Aorta (tissue), 5 donors: ENCODE measurements at places on chromosomes 16 and 17. TPM values are rescaled to one million over a fixed set of nuclear protein-coding genes. Genes with fewer than 3 reads are reported as not detected.

GRCh38 chr17:79651761-79652160 is 40.9 kb upstream of the RBFOX3 start:
- no peak overlapping the region for H3K27ac ChIP-seq
- no peak for DNase-seq
- H3K36me3 ChIP-seq = no peaks in the 10 kb centered on the region

TP53TG3F gene
- total RNA-seq = not detected

DNA sequence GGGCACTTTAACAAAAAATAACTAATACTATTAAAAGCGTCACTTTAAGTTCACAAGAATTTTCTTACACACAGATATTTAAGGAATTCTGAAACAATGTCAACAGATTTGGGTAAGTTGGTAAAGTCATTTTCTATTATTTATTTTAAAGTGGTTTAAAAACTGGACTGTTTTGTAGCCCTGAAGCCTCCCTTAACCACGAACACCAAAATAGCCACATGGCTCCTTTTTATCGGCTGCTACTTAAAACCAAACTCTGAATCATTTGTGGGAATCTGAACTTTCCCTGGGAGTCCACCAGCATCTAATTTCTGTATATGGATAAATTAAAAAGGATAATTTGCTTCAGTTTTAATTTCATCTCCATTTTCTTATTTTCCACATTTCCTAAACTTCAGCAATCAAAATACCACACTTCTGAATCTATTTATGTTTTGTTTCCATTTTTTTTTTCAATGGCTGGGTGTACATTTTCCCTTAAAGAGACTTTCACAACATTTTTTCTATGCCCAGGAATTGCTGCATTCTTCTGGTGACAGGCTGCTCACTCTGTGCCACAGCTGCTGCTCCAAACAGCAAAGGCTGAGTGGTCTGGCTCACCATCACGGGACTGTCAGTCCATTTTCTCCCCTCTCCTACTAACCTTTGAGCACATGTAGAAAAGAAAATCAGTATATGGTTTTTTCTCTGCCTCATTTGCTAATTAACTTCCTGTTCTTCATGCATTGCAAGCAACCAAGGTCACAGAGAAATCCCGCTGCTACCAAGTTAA is 255.5 kb upstream of the KCNJ16 start:
- no peak overlapping the region for H3K4me3 ChIP-seq
- no peak overlapping the region for H3K27ac ChIP-seq

DNA sequence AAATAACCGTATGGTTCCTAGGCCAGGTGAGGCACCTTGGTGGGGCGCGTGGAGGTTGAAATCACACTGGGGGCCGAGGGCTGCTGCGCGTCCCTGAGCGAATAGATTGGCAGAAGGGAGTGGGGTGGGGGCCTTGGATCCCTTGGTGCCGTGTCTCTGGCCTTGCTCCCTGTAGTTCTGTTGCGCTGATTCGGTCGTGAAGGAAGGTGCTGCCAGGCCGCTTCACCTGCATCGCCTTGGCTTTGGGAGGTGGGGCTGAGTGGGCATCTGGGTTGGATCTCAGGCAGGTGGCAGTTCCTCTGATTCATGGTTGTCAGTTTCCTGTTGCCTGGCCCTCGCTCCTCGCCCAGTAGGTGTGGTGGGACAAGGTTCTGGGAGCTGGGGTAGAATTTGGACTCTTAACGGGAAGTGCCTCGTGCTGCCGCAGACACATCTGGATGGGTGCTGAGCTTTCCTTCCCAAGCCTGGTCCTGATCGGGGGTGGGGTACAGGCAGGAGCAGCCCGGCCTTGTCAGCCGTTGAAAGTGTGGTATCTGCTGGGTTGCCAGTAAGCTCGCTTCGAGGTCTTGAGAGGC is 30.1 kb downstream of the PGS1 start:
- H3K27ac ChIP-seq = no peak overlapping the region
- H3K36me3 ChIP-seq = peaks cover 3% of the 10 kb centered on the region
- H3K27me3 ChIP-seq = no peaks in the 10 kb centered on the region
- H3K4me3 ChIP-seq = no peak overlapping the region

DNA sequence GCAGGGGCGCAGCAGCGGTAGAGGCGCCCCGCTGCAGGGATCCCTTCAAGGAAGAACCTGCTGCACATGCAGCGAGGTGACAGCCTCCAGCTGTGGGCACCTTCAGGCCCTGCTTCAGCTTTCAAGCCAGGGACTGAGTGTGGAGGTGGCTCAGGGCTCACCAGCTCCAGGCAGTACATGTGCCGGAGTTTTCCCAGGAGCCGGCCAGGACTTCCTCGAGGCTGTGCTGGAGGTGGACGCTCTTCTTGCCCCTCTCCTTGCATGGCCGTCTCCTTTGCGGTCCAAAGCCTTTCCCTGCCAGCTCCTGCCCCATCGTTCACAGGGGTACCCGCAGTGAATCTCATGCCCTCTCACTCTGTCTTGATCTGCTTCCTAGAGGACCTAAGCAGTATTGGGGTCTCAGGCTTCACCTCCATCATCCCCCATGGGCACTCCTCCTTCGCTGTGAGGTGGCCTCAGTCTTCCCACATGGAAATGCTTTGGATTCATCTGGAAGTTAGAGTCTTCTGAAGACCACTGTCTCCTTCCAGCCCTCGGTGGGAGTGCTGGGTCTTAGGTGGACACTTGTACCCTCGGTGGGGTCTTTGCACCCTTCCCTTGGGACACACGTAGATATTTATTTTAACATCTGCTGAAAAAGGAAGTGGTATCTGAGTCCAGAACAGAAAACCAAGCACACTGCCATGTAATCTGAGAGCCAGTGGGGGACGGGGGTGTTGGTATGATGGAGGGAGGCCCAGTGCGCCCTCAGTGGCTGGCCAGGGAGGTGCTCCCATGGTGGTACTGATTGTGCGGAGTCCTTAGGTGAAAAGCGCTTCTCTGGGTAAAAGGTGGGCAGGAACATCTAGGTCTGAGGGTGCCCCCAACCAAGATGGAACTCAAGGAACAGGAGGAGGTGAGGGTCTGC is 7.0 kb downstream of the XYLT2 start:
- no peaks in the 10 kb centered on the region for H3K27me3 ChIP-seq
- no peaks in the 10 kb centered on the region for H3K36me3 ChIP-seq
- no peaks in the 10 kb centered on the region for H3K4me1 ChIP-seq
- DNase-seq = no peak

GRCh38 chr16:17026600-17027242 is 444.0 kb downstream of the XYLT1 start:
- H3K4me1 ChIP-seq = no peaks in the 10 kb centered on the region
- no peak overlapping the region for H3K27ac ChIP-seq
- no peak for DNase-seq
- no peaks in the 10 kb centered on the region for H3K27me3 ChIP-seq
- H3K4me3 ChIP-seq = no peak overlapping the region

ZG16 gene
- total RNA-seq = 0.12 TPM

SLC16A5 gene
- total RNA-seq = 5.6 TPM

- H3K27me3 ChIP-seq = no peaks in the 10 kb centered on the region
- H3K36me3 ChIP-seq = no peaks in the 10 kb centered on the region
- no peak for DNase-seq
- no peak overlapping the region for H3K27ac ChIP-seq
- no peak overlapping the region for H3K4me3 ChIP-seq
Observed at GRCh38 chr17:77449373-77449907, 308.7 kb downstream of the SEC14L1 start.

CACNG4 gene
- total RNA-seq = not detected

DNA sequence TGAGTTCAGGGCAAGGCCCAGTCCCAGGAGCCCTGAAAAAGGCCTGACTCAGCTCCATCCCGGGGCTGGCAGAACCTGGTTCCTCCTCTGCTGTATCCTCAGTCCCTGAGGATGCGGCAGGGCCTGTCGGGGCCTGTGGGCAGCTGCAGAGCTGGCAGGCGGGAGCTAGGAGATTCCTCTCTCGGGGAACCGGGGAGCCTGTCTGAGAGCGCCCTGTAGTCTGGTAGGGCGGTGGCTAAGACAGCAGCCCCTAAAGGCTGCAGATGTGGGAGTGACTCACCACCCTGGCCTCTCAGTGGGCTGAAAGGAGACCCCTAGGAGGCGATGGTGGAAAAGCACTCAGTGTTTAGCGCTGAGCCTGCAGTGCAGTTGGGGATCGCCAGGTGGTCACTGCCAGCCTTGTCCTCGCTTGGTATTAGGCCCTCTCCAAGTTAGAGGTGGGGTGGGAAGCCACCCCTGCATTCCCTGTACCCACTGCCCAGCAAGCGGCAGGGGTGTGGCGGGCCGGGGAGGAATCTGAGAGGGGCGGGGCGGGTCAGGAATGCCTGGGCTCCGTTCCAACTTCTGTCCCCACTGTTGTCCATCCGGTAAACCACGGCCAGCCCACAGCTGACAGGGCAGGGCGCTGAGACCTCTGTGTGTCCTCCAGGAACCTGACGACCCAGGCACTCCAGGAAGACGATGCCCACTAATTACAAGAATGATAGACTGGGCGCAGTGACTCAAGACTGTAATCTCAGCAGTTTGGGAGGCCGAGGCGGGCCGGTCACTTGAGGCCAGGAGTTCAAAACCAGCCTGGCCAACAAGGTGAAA is 29.5 kb upstream of the CDH1 start:
- no peak overlapping the region for H3K4me3 ChIP-seq
- H3K4me1 ChIP-seq = no peaks in the 10 kb centered on the region
- no peak for DNase-seq
- H3K27ac ChIP-seq = no peak overlapping the region
- no peaks in the 10 kb centered on the region for H3K27me3 ChIP-seq

GRCh38 chr16:31869511-31870201 is 4.0 kb upstream of the ZNF267 start:
- no peak overlapping the region for H3K27ac ChIP-seq
- no peaks in the 10 kb centered on the region for H3K27me3 ChIP-seq
- no peaks in the 10 kb centered on the region for H3K4me1 ChIP-seq
- H3K4me3 ChIP-seq = no peak overlapping the region

- H3K27ac ChIP-seq = no peak overlapping the region
- H3K36me3 ChIP-seq = no peaks in the 10 kb centered on the region
- H3K4me1 ChIP-seq = no peaks in the 10 kb centered on the region
- no peak overlapping the region for H3K4me3 ChIP-seq
Observed at GRCh38 chr17:3926860-3927627, 10.8 kb upstream of the P2RX1 start.

ACTG1 gene
- total RNA-seq = 2,547 TPM

PRSS33 gene
- not detected for total RNA-seq

DNA sequence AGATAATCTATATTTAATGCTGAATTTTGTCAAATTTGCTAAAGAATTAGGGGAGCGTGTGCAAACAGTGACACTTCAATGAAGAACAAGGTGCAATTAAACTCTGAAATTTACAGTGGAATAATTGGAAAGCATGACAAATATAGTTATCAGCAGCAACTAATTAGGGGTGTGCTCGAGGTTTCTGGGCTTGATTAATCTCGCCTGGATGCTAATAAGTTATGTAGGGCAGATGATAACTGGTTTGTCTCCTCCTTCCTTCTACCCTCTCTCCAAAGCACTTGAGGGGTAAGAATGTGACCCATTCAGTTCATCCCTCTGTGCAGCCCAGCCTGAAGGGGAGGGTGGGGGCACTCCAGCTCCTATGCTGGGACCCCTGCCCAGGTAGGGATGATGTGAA is 21.9 kb downstream of the MRM1 start:
- H3K27me3 ChIP-seq = no peaks in the 10 kb centered on the region
- H3K4me3 ChIP-seq = no peak overlapping the region
- no peak overlapping the region for H3K27ac ChIP-seq
- no peak for DNase-seq

DNA sequence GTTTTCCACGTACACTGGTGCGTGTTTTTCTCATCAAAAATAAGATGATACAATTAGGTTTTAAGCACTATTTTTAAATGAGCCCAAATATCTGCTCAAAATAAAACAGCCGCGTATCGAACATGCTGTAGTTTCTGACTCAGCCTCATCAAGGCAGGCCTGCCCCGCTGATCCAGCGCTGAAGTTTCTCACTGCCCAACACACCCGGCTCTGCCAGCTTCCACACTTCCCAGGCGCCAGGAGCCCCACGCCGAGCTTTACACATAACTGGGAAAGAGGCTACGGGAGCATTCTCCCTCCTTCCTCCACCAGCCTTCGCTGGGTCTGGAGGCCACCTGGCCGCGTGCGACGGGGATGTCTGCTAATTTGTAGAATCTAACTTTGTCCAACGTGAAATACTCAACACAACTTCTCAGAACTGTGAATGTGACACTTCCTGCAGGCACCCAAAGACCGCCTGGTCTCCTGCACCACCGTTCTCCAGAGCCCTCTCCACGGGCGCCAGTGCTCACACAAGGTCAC is 42.1 kb downstream of the MAP1LC3B start:
- H3K4me3 ChIP-seq = no peak overlapping the region
- DNase-seq = no peak
- H3K4me1 ChIP-seq = no peaks in the 10 kb centered on the region
- H3K36me3 ChIP-seq = peaks cover 2% of the 10 kb centered on the region
- H3K27ac ChIP-seq = no peak overlapping the region
- no peaks in the 10 kb centered on the region for H3K27me3 ChIP-seq

FLOT2 gene
- 99.1 TPM for total RNA-seq

ODAD4 gene
- total RNA-seq = 0.81 TPM

CBX2 gene
- 1.2 TPM for total RNA-seq

GRCh38 chr17:45147581-45148182 is 593 bp upstream of the HEXIM1 start:
- H3K4me1 ChIP-seq = peaks cover 2% of the 10 kb centered on the region
- H3K4me3 ChIP-seq = peak overlapping the region; percentile 49
- peak overlapping the region; percentile 78 for H3K27ac ChIP-seq
- no peaks in the 10 kb centered on the region for H3K36me3 ChIP-seq
- no peaks in the 10 kb centered on the region for H3K27me3 ChIP-seq
- peak; percentile 93 for DNase-seq

DNA sequence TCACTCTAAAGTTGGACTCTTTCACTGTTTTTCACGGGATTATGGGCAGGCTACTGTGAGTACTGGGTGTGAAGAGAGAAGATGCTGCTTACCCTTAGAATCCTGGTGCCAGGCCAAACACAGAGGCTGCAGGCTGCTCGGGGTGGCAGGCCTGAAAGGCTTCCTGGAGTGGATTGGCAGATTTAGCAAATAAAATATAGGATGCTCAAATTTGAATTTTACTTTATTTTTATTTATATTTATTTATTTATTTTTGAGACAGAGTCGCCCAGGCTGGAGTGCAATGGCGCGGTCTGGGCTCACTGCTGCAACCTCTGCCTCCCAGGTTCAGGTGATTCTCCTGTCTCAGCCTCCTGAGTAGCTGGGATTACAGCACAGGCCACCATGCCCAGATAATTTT is 14.9 kb upstream of the STAC2 start:
- no peaks in the 10 kb centered on the region for H3K36me3 ChIP-seq
- H3K4me3 ChIP-seq = no peak overlapping the region
- H3K27me3 ChIP-seq = no peaks in the 10 kb centered on the region
- no peak overlapping the region for H3K27ac ChIP-seq
- no peak for DNase-seq

GRCh38 chr17:66416207-66416940 is 114.0 kb downstream of the PRKCA start:
- DNase-seq = no peak
- no peaks in the 10 kb centered on the region for H3K4me1 ChIP-seq
- no peaks in the 10 kb centered on the region for H3K36me3 ChIP-seq
- no peaks in the 10 kb centered on the region for H3K27me3 ChIP-seq
- H3K4me3 ChIP-seq = no peak overlapping the region
- no peak overlapping the region for H3K27ac ChIP-seq
